ENCODE measurements at places on chromosomes 1 and 21. TPM values are rescaled to one million over a fixed set of nuclear protein-coding genes. Genes with fewer than 3 reads are reported as not detected.

The C1orf116 gene
- 0.74 TPM for total RNA-seq

The IL22RA1 gene
- total RNA-seq, result 0.14 TPM

The OR2T29 gene
- not detected for total RNA-seq

The ADAMTSL4 gene
- total RNA-seq, result 46.3 TPM

The DEDD gene
- 25.2 TPM for total RNA-seq

The CD244 gene
- 0.14 TPM for total RNA-seq

The PLA2G2F gene
- not detected for total RNA-seq

The NUCKS1 gene
- total RNA-seq, result 217 TPM

The FCRL4 gene
- not detected for total RNA-seq

The USP1 gene
- total RNA-seq, result 12.5 TPM

The LCE3E gene
- total RNA-seq, result not detected

The CDC20 gene
- total RNA-seq, result 0.99 TPM

The GBP5 gene
- 0.44 TPM for total RNA-seq

The SCNM1 gene
- total RNA-seq, result 19.4 TPM

The ABCG1 gene
- 8.7 TPM for total RNA-seq

The RUNX3 gene
- 0.52 TPM for total RNA-seq

The LCE7A gene
- not detected for total RNA-seq

The PLPPR4 gene
- total RNA-seq, result 0.11 TPM

The EXTL2 gene
- 10.6 TPM for total RNA-seq

Measured in left ventricle myocardium inferior (tissue), 1 donor.